Panc1 (cell line): ENCODE measurements at places on chromosomes 5 and 9.

DNA sequence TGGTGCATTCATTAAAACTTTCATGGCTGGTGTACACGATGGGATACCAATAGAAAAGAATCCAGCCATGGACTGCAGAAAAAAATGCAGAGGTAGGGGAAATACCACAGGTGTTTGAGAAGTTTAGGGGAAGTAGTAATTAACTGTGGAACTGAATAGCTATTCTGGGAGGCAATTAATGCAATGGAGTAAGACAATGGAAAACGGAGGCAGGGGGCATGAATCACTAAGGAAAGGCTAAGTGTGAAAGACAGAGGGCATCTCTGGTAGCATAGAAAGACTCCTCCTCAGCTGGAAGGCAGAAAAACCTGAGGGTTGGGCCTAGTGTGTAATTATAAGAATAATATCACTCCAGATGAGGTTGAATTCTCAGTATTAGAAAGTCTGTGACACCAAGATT is 30.9 kb upstream of the NPR3 start:
- no peak for DNase-seq

DNA sequence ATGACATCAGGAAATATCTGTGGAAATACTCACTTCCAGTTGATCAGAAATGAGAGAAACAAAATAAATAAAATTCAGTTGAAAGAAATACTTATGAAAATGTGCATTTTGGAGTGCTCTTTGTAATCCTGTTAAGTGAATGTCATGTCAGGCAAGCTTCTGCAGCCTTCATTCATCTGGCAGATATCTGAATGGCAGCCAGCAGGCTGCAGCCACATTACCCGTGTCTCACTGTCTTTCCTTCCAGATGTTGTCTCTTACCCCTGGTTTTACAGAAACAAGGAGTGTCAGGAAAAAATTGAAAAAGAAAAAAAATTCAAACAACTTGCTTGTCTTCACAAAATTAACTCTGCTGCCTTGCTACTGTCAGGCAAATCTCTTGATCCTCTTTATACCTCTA is 445.0 kb upstream of the RIOK2 start:
- no peak for DNase-seq

GRCh38 chr5:86885489-86886230 is 267.9 kb downstream of the COX7C start:
- DNase-seq, result no peak

GRCh38 chr5:7629561-7629960 is 221.4 kb downstream of the CFAP90 start:
- DNase-seq, result no peak

DNA sequence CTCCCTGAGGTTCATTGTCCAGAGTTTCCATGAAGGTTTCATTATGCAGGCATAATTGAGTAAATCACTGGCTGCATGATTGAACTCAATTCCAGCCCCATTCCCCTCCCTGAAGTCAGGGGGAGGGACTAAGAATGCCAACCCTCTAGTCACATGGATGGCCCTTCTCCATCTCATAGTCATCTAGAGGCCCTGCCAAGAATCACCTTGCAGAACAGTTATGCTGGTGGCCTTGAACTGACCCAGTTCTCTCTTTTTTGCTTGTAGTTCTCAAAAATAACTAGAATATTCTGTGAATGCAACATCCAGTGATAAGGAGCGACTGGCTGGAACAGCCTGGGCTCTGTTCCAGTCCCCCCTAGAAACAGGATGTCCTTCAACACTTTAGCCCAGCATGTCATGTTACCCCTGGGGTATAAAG is 31.7 kb downstream of the SLC35A4 start:
- DNase-seq, result no peak

- no peak for DNase-seq
These were observed 221.5 kb downstream of the PAX5 start for GRCh38 chr9:36812556-36812955.

DNA sequence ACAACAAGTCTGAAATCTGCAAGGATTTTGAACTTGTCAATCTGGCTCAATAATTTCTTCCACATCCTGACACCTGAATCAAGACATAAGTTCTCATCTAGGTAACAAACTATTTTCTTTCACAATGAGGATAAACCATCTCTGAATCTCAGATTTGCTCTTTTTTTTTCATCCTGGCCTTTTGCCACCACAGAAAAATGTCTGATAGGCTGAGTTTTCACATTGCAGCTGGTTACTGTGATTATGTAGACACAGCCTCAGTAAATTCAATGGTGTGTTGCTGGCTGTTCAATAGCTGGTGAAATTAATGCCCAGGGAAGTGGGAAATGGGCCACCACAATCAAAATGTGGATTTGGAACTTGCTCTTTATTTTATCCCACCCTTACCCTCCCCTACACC is 2.8 kb upstream of the ADRA1B start:
- DNase-seq, result no peak

- no peak for DNase-seq
These were observed 44.9 kb upstream of the STXBP1 start for GRCh38 chr9:127567035-127567729.

- DNase-seq, result no peak
These were observed 2.9 kb downstream of the NDUFS6 start for GRCh38 chr5:1804001-1804690.

DNA sequence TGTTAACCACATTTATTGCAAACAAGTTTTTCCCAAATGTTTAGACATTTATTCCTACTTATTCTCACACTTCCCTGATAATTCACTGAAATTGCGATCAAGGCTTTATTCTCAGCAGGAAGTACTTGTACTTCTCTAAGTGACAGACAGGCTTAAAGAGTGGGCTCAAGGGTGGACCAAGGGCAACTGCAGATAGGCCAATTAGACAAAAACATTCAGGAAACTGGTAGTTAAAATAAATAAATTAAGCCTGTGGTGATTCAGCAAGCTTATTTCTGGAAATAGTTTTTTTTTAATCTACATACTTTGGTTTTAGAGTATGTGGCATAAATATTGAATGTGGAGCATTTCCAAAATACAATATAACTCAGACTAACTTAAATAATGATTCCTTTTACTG is 136.1 kb downstream of the UGCG start:
- DNase-seq, result no peak

- DNase-seq, result no peak
These were observed 8.7 kb downstream of the PAPPA start for GRCh38 chr9:116162241-116162781.

GRCh38 chr5:113000466-113000865 is 23.9 kb downstream of the DCP2 start:
- DNase-seq, result no peak

DNA sequence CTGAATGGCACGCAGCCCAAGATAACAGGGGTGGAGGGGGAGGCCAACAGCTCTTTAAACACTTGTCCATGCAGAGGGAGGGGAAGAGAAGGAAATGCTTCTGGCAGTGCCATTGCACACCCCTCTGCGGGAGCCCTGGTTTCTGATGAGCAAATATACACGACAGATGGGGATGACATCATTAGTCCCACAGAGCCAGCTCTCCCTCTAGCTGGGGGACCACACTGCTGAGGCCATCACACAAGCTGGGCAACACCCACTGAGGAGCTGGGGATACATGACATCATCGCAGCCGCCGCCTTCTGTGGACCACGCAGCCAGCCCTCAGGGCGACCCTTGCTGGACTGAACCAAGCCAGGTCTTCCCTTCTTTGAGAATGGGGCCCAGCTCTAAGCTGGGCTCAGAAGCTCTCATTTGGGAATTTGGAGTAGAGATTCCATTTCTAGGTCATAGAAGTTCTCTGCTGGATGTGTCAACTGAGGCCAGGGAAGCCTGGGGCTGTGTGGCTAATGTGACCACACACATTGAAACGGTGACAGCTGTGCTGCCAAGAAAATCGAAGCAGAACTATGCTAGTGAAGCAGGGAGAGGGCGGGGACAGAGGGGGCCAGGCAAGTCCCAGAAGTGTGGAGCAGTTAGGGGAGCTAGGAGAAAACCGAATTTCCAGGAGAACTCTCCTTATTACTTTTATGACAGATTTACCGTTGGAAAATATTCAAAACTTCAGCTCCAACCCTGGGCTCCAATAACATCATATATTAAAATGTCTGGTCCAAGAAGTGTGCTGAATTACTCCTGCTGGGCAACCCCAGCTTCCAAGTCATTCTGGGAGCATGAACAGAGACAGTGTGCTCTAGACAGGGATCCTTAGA is 79.5 kb downstream of the PRRT1B start:
- no peak for DNase-seq

GRCh38 chr9:7636838-7637467 is 162.6 kb downstream of the DMAC1 start:
- no peak for DNase-seq

- DNase-seq, result peak; percentile 2
These were observed 35.5 kb downstream of the OR2Y1 start for GRCh38 chr5:180704362-180704761.

DNA sequence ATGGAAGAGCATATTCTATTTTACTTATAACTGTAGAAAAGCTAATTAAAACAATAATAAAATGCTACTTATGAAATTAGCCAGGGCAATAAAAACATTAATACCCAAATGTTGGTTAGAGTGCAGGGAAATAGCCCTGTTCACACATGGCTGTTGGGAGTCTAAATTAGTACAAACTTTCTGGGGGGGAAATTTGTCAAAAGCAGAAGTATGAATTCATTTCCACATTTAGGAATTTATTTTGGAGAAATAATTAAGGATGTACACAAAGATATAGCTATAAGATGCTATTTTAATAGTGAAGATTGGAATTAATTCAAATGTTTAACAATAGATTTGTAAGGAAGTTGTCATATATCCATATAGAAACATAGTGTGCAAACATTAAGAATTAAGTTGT is 190.5 kb downstream of the SEC61B start:
- DNase-seq, result no peak
